ENCODE measurements at places on chromosomes 3 and 15. TPM values are rescaled to one million over a fixed set of nuclear protein-coding genes. Genes with fewer than 3 reads are reported as not detected.

- no peak for DNase-seq
Measured at GRCh38 chr3:134652886-134653630, 2.2 kb upstream of the KY start.

GRCh38 chr3:32469151-32469874 lies 33.3 kb downstream of the CMTM6 start:
- no peak for DNase-seq

GRCh38 chr3:136694321-136694720 lies 57.9 kb downstream of the STAG1 start:
- DNase-seq: no peak

Gene ARPP21
- not detected for total RNA-seq

DNA sequence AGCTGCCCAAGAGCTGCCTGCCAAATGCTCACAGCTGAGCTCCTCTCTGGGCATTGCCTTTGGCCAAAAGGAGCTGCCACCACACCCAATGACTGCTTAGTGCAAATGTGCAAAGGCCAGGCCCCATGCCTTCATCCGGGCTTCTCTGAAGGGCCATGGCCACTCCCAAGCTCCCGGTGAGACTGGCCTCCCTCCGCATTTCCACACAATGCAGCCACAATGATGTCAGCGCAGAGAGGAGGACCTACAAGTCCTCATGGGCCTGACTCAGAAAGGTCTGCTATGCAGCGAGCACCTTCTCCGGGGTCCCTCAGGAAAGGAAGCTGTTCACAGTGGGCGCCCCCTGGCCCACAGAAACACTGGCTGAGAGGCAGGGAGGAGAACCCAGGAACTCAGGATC lies 12.7 kb downstream of the OXTR start:
- DNase-seq: peak; percentile 26

Gene GOLGA8T
- 2.3 TPM for total RNA-seq

DNA sequence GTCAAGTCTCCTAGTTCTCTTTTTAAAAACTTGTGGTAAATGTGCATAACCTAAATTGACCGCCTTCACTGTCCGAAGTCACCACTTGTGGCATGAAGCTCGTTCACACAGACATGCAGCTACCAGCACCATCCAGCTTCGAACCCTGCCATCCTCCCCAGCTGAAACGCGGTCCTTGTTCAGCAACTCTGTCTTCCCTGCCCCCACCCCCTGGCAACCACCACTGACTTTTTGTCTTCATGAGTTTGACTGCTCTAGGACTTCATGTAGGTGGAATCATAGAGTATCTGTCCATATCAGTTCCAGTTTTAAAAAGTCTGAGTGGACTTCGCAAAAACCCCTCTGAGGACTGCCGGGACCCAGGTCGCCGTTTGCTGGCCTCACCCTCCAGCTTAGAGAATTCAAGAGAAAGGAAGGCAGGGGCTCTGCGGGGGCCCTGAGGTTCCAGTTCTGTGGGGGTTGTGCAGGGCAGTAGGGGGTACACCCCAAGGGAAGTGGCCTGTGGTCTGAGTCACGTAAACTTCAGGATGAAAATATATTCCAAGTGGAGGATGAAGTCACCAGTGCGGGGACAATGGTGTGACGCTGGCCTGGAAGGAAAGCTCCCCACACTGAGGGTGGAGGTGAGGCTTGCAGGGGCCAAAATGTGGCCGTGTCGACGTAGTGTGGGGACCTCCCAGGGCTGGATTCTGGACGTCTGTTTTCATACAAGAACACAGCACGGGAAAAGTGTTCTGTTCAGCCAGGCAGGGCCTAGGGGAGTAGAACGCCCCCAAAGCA lies 67.6 kb downstream of the ABTB1 start:
- DNase-seq: no peak

Gene MGLL
- 3.2 TPM for total RNA-seq

DNA sequence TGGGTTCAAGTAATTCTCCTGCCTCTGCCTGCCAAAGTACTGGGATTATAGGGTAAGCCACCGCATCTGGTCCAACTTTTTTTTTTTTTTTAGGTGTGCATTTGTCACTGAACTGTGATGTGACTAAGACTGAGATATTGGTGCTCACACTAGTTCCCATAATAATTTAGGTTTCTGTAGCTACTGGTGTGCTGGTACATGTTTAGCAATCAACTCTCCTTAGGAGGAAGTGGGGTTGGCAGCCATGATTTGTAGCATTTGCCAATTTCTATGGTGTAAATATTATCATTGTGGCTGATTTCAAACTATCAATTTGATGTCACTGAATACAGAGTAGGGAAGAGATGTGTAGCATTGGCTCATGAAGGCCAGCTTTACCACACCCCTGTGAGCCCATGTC lies 372.7 kb downstream of the EDEM1 start:
- no peak for DNase-seq

- DNase-seq: no peak
Measured at GRCh38 chr3:122513386-122514122, 1.2 kb downstream of the KPNA1 start.

Gene FETUB
- total RNA-seq: not detected

DNA sequence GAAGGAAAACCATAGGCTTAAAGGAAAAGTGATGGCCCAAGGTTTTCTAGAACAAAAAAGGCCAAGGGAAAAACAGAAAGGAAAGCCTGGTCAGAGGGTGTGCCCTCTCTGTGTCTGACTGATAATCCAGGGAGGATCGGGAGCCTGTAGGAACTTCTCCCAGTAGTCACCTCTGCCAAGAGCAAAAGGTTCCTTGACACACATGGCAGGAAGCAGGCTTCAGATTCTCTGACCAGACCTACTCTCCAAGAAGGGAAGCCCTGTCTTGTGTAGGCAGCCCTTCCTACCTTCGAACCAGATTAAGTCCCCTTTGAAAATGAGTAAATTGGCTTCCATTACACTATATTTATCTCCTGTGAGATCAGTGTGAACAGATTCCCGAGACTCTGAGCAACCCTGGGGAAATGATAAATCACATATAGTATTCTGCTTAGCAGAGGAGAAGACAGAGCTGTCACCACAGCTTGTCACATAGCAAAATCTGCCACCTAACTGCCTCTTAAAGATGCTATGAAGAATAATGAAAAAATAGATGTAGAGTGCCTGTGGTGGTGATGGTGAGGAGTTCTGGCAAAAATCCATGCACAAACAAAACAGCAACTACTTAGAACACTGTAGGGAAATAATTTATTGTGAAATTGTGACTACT lies 38.8 kb downstream of the PARP14 start:
- DNase-seq: no peak

GRCh38 chr15:81380203-81380602 lies 6.2 kb upstream of the TMC3 start:
- DNase-seq: no peak

GRCh38 chr3:186519021-186519658 lies 25.0 kb downstream of the CRYGS start:
- no peak for DNase-seq

- DNase-seq: no peak
Measured at GRCh38 chr15:55834331-55834730, 91.4 kb upstream of the PRTG start.

Gene PRKCD
- 14.1 TPM for total RNA-seq

Gene SPESP1
- not detected for total RNA-seq

- DNase-seq: no peak
Measured at GRCh38 chr3:148657470-148657869, 40.2 kb upstream of the AGTR1 start.

DNA sequence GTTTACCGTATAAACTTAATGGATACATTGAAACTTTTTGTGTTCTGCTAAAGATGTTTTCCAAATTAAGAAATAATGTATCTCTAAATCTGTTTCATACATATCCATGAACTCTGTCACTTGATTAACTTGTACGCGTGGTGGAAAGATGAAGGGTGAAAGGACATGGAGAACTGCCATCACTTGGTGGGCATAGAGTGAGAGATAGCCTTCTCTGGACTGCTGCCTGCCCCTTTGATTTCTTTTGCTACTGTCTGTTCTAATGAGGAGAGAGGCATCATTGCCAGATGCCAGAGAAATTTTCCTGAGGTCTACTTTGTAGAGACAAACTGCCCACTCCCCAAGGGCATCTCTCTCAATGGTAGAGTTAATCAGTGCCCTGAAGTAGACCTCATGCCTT lies 120.5 kb downstream of the SLMAP start:
- DNase-seq: no peak

All from natural killer cell treated with Interleukin-12 subunit alpha and Interleukin-12 subunit beta and Interleukin-15 and Interleukin-18, amount 100 ng/mL, for 72 hours (primary cell).